Activated CD4-positive, alpha-beta T cell treated with anti-CD3 and anti-CD28 coated beads, Interleukin-2, Interleukin-6, amounts not matched to agents 100 ng/mL and 50 ng/mL, durations not matched to agents 16 hours and 8 hours (primary cell): ENCODE measurements at places on chromosomes 16 and 17.

GRCh38 chr16:48647794-48648193, 37.8 kb upstream of the N4BP1 start:
- no peak for DNase-seq

DNA sequence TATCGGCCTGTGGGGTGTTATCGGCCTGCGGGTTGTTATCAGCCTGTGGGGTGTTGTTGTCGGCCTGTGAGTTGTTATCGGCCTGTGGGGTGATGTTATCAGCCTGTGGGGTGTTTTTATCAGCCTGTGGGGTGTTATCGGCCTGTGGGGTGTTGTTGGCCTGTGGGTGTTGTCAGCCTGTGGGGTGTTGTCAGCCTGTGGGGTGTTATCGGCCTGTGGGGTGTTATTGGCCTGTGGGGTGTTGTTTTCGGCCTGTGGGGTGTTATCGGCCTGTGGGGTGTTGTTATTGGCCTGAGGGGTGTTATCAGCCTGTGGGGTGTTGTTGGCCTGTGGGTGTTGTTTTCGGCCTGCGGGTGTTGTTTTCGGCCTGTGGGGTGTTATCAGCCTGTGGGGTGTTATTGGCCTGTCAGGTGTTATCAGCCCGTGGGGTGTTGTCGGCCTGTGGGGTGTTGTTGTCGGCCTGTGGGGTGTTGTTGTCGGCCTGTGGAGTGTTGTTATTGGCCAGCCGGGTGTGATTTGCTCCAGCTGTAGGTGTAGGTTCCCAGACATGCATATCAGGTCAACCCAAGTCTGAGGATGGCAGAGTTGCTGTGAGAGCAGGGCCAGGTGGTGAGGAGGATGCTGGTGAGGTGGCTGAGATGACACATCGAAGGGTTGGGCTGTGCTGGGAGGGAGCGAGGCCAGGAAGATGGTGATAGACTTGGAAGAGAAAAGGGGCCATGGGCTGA, 7.1 kb downstream of the TRARG1 start:
- DNase-seq, result no peak

DNA sequence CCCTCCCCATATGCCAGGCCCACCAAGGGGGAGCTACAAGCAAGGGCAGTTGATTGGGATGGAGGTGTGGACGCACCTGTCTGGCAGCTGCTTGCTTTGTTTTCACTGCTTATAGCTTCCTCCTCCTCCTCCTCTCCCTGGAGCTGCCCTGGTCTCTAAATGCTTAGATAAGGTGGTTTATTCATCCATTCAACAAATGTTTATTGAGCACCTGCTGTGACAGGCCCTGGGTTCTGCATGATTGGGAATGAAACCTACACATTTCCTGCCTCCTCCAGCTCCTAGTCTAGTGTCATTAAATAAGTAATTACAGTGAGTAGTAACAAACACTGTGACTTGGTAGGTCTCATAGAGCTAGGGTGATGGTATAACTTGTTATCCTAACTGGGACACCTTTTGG, 17.4 kb upstream of the MAP3K14 start:
- no peak for DNase-seq

DNA sequence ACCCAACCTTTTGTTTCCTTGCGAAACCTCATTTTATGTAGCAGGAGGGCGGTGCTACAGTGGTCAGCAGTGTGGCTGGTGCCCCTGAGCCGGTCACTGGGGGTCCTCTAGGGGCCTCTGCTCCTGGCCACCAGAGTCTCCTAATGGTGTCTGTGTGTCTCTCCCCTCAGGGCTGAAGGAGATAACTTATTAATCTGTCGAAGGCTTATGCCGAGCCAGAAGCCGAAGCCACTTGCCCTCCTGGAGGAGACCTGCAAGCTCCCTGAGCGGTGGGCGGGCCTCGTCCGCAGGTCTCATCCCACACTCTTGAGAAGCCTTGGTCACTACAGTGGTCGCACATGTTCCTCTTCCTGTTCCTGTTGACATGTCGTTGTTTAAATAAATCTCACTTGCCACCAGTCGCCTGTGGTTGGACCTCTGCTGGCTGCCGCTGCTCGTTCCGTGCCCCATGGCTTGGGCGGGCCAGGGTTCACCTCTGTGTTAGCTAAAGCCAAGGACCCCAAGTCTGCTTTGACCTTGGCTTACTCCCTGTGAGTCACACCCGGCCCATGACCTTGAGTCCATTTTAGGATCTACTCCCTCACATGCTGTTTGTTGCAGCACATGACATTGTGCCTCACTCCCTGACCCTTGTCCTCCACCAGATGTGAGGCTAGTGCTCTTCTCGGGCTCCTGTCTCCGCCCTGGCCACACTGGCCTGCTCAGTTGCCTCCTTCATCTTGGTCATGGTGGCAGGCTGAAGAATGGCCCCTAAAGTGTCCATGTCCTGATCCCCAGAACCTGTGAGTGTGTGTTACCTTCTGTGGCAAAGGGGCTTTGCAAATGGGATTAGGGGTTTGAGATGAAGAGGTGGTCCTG, 38.7 kb upstream of the AQP8 start:
- DNase-seq, result no peak

DNA sequence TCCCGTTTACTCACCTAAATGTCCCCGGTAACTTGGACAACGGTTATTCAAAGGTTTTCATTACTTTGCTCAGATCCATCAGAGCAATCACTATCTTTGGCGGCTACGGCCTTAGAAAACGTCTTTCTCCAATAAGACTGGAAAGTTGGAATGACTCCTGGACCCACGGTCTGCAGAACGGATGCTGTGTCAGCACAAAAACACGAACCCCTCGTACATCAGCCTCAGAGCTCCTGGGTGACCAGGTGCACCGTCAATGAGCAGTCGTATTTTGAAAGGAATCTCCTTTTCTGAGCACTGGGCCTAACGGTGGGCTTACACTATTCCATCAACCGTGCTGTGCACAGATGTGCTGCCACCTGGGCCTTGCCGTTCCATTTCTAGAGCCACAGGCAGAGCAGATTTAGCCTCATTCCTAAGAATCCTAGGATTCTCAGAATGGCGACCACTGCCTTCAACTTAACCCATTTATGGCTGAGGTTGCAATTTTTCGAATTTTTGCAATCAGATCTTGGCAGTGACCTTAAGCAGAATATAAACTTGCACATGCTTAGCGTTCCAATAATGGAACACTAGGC, 110.8 kb upstream of the ZNF750 start:
- DNase-seq, result no peak

- DNase-seq, result peak; percentile 2
Measured at GRCh38 chr16:47392081-47392480, 68.8 kb downstream of the ITFG1 start.

- no peak for DNase-seq
Measured at GRCh38 chr16:9802160-9802559, 380.1 kb downstream of the GRIN2A start.

DNA sequence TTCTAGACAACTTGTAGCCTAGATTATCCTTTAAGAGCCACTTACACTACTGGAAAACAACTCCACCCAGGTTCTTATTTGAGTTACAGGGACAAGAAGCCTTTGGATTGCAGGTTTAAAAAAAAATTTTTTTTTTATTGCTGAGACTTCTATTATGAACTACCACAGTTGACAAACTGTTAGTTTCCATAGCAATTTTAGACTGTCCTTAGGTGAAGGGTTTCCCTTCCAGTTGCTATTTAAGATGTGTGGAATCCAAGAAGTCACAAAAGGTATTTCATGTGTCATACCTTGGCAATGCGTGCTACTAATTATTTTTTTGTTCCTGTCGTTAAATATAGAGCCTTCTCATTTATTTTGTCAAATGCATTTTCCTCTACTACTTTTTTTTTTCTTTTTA, 253.2 kb downstream of the PRKCA start:
- DNase-seq, result no peak
